ENCODE measurements at places on chromosomes 3 and 15.

DNA sequence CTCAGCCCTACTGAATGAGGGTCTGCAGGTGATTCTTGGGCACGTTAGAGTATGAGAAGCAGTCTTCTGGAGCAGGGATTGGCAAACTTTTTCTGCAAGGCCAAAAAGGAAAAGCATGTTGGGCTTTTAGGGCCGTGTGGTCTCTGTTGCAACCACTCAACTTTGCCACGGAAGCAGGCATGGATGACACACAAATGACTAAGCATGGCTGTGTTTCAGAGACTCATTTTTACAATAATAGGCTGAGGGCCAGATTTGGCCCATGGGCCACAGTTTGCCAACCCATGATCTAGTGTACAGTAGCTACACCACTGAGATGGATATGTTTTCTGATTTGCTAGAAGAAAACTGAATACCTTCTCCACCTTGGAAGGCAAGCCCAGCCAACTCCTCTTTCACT lies 66.1 kb upstream of the PRICKLE2 start:
- DNase-seq, result no peak

DNA sequence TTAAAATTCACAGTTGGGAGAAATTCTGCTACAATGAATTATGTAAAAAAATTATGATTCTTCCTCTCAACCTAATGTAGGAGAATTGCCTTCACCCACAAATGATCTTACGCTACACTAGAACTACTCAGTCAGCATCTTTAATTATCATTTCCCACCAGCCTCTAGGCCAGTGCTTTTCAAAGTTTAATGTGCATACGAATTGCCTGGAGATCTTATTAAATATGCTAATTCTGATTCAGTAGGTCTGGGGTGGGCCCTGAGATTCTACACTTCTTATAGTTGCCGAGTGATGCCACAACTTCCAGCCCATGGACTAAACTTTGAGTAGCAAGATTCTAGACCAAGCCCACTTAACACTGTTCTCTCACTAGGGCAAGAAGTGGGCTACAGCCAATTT lies 236.9 kb upstream of the ICE2 start:
- no peak for DNase-seq

GRCh38 chr15:56820333-56820732 lies 87.0 kb upstream of the ZNF280D start:
- no peak for DNase-seq

- DNase-seq, result peak; percentile 18
Observed at GRCh38 chr3:71684757-71685386, 40.3 kb downstream of the EIF4E3 start.

GRCh38 chr3:7733933-7734332 lies 767.7 kb upstream of the LMCD1 start:
- DNase-seq, result no peak

DNA sequence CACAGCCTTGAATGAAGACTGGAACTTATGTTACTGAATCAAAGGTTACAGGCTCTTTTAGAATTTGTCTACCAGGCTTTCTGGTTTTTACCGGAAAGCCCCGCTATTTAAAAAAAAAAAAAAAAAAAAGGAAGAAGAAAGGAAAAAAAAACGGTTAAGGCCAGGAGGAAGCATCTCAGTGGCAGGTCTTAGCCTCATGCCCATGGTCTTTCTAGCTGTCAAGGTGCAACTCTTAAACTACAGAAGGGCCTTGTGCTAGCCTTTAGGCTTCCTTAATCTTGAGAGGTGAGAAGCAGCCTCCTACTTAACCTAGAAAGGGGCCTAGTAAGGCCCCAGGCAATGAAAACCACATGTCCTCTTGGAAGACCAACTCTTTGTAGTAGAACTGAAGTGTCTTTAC lies 77.5 kb downstream of the TBC1D5 start:
- DNase-seq, result no peak

- no peak for DNase-seq
Observed at GRCh38 chr15:71103102-71103676, 12.1 kb upstream of the THSD4 start.

GRCh38 chr15:100022391-100022790 lies 289.2 kb upstream of the LYSMD4 start:
- DNase-seq, result no peak

- DNase-seq, result no peak
Observed at GRCh38 chr15:70507772-70508371, 255.5 kb downstream of the UACA start.

GRCh38 chr3:141725036-141725435 lies 13.1 kb upstream of the RNF7 start:
- DNase-seq, result no peak

DNA sequence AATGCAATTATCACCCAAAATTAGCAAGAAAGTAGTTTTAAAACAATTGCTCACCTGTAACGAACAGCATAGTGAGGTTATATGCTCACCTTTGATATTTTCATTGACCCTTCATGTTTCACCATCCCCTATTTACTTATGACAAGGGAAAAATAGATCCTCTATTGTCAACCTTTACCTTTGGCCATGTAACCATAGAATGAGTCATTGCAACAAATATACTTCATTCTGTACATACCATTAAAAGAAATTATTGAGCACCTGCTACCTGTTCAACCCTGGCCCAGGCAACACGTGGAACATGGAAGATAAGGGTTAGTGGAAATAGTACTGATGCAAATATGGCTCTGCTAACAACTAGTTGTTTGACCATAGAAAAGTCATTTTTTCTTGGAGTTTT lies 20.2 kb downstream of the LSAMP start:
- no peak for DNase-seq

- DNase-seq, result no peak
Observed at GRCh38 chr15:82995938-82996337, 9.9 kb downstream of the RAMAC start.

- DNase-seq, result no peak
Observed at GRCh38 chr15:37638116-37638515, 296.3 kb upstream of the TMCO5A start.

GRCh38 chr3:67901681-67902080 lies 247.3 kb upstream of the SUCLG2 start:
- DNase-seq, result no peak

GRCh38 chr3:38454884-38455638 lies 1.4 kb downstream of the ACVR2B start:
- peak; percentile 79 for DNase-seq

GRCh38 chr3:100311011-100311410 lies 23.5 kb upstream of the NIT2 start:
- DNase-seq, result no peak

DNA sequence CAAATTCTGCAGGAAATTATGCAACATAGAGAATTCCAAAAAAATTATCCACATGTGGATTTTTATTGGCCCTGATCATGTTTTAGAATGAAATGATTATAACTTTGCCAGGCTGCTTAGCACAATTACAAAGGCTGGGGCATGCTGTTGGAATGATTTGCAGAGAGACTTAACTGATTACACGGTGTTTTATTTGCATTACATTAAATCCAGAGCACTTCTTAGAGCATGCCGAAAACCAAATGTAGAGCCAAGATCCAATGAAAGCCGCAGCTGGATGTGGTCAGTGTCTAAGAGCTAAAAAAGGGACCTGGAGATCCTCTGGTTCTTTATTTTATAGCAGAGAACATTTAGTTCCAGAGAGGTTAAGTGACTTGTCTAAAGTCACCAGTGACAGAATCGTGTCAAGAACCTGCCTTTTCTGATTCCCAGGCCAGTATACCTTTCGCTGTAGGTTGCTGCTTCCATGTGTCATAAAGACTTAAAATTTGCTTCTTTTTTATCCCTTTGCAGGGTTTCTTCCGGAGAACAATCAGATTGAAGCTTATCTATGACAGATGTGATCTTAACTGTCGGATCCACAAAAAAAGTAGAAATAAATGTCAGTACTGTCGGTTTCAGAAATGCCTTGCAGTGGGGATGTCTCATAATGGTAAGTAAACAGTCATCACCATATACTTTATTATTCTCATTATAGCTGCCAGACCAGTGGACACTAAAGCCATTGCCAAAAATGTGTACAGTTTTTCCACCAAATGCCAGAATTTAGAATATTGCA lies 92.0 kb upstream of the TSEN2 start:
- DNase-seq, result no peak

- DNase-seq, result no peak
Observed at GRCh38 chr15:70358011-70358819, 260.5 kb upstream of the TLE3 start.

DNA sequence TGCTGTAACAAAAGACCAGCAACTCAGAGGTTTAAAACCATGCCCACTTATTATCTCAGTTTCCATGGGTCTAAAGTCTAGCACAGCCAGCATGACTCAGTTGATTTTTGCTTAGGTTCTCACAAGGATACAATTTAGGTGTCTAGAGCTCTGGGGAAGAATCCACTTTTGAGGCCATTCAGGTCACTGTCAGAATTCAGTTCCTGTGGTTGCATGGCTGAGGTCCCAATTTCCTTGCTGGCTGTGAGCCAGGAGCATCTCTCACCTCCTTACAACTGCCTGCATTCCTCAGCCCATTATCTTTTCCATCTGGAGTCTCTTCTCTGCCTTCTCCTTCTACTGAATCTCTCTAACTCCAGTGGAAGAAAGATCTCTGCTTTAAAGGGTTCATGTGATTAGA lies 240.5 kb upstream of the CFAP20DC start:
- peak; percentile 71 for DNase-seq

DNA sequence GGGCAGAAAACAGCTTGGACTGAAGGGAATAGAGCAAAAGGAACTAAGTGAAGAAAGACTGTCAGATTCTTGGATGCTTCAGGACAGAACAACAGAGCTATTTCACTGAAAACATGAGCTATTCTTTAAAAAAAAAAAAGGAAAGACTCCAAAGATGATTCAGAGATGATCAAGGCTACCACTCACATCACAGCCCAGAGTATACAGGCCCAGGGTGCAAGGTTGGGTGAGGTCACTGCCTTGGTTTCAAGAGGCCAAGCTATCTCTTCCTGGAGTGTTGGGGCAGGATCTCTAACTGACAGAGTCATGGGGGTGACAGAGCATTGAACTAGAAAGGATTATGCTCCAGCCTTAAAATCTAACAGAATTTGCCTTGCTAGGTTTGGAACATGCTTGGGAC lies 118.1 kb downstream of the AGBL1 start:
- DNase-seq, result no peak

DNA sequence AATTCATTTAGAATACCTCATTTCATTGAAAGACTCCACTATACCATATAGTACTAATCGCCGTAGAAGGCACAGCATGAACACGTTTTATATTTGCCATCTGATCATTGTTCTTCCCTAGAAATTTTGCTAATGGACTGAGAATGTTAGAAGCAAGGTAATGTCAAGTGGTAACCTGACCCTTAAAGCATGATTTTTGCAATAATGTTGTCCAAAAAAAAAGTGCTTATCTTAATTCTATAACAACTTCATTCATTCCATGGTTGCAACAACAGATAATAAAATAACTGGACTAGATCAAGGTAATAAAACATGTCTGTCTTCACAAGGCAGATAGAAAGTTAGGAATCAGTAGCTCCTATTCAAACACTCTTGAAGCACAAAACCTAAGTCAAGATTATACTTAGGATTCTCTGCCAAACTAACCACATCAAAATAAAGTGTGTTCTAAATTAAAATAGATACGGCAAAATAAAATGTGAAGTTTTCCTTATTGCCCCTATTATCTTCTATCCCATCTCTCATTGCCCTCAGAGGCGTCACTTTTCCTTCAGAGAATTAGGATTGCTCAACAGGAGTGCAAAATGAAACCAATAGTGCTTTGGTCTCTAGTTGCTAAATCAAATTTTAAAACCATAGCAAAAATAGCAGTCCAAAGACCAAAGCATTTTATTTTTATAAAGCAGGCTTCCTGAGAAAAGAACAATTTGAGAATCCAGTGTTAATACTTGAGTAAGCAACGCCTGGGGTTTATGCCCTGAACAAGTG lies 317.4 kb upstream of the UBE2E2 start:
- no peak for DNase-seq

DNA sequence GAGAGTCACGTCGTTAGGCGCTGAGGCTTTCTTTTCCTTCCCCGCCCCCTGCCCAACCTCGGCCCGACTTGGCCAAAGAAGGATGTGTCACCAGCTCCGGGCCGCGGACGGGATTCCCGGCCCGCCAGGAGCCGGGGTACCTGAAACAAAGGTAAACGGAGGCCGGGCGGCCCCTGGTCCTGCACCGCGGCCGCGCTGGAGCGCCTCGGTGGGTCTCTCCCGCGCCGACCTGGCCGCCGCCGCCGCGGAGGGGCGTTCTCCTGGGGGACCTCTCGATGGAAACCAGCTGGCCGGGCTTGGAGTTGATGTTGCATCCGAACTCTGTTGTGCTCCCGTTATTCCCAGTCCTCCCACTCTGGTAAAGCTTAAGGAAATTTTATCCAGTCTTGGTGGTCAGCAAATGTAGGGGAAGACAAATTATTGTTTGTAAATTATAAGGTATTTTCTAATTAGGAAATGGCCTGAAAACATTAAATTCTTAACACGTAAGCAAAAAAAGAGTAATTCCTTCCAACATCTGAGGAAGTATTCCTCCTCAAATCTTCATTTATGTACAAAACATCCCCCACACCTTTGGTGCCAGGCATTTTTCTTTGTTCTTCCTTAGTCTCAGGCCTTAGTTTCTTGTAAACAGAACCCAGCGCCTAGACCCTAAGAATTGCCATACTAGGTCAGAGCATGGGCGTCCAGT lies 888 bp downstream of the PPP2R3A start:
- no peak for DNase-seq

DNA sequence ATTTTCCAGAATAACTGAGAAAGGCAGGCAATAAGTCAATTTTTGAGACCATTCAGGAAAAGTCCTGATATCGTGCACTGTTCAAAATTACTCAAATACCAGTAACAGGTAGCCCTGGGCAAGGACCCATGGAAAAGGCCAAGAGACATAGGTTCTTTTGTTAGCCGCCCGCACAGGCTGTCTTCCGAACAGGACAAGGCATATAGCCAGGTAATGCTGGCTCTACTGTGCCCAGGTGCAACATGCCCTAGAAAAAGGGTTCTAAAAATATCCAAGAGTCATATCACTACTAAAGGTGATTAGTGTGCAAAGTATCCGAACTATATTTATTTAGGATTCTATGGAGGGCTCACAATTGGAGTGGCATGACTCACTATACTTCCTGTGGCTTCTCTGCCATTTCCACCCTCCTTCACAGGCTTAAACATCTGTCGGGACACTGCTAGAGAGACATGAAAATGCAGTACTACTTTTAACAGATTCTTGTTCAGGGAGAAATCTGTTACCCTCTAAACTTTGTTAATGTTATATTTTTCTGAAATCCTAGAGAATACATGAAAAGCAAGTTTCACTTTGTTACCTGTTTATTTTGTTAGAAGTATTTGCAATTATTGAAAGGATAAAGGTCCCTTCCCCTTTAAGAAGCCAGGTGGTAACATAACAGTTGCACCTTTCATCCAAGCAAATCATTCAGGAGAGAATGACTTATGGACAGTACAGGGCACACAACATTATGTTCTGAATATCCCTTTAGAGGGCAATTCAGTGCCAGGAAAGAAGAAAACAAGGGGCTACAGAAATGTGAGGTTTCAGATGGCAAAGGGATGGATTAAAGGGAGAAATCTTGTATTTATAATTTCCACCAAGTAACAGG lies 293.3 kb upstream of the THBS1 start:
- DNase-seq, result peak; percentile 49

- DNase-seq, result no peak
Observed at GRCh38 chr3:95567346-95567745, 1247.0 kb upstream of the EPHA6 start.
